Mesothelial cell of epicardium (in vitro differentiated cells): ENCODE measurements at places on chromosomes 3 and 15. TPM values are rescaled to one million over a fixed set of nuclear protein-coding genes. Genes with fewer than 3 reads are reported as not detected.
A peak's percentile ranks its signal among the peaks of the same experiment; 100 is the strongest.

DNA sequence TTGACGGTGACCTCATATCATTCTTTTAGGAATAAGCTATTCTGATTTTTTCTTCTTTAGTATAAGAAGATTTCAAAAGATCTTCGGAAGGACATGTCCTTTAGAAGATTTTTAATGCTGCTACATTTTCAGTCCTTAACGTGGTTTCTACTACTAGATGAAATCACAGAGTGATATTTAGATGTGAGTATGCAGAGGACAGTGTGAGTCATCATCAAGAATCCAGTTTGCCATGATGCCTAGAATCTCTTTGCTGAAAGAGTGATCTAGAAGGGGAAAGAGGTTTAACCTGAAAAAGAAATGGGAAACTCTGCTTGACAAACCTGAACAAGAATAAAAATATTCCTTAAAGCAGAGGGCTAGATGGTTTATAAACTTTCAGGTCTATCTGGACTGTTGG, 43.2 kb downstream of the SLC7A14 start:
- no peak for DNase-seq

GRCh38 chr3:13884851-13885703, 5.2 kb upstream of the WNT7A start:
- peak; percentile 78 for DNase-seq

- DNase-seq, result no peak
These were observed 136.4 kb downstream of the LIPC start for GRCh38 chr15:58568157-58568571.

DNA sequence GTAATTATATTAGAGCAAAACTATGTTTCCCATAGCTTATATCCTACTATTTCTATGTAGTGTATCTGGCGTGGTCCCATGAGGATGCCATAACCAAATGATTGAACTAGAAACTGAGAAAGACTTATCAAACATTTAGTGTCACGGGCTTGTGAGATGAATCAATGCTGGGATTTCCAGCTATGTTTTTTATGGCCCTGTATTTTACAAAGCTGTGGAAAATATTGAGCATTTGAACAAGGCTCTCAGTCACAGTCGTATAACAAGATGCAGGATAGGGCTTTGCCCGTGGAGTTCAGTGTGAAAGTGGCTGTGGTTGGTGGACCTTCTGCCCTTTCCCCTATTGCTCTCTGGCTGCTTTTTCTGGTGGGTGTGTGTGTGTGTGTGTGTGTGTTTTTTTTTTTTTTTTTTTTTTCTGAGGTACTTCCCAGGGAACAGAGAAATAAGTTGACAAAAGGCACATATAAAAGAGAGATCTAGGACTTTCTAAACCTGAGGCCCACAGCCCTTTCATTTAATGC, 60.7 kb downstream of the CACNA1D start:
- no peak for DNase-seq

DNA sequence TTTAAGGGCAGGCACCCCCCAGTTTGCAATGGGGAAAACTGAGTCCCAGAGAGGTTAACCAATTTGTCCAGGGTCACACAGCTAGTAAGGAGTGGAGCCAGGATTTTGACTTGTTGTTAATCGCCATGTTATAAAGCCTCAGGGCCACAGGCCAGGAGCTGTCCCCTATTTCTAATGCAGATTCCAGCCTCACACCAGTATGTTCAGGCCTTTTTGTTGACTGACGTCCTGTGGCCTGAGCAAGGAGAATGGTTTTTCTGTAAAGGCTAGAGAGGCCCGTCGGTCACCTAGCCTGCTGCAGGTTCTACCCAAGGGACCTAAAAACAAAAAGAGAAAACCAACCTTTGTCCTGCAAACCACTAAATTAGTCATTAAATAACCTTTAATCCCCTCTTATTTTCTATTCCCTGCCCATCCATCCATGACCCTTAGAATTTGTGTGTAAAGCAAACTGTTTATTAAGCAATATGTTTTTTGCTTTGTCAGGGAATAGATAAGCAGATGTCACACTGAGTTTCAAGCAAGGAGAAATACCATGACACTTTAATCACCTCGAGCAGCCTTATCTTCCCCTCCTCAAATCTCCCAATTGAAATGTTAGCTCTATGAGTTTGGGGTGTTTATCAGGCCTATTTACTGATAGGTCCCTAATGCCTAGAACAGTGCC, 14.1 kb downstream of the ACOX2 start:
- DNase-seq, result no peak

DNA sequence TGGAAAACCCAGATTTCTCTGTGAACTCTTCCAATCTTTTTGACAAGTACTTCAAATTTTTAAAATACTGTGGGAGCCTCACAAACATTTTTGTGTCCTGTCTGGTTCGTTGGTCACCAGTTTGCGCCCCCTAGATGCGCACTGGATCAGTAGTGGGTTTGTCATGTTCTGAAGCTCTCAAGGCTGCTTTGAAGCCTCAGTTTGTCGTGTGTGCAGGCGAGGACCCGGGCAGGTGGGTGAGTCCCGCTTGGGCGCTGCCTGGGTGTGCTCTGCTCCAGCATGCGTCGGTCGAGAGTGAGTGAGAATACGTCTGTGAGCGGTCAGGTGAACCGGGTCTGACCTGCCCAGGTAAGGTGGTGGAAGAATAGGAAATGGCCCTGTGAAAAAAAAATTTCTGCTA, 17.3 kb upstream of the AEN start:
- DNase-seq, result no peak

DNA sequence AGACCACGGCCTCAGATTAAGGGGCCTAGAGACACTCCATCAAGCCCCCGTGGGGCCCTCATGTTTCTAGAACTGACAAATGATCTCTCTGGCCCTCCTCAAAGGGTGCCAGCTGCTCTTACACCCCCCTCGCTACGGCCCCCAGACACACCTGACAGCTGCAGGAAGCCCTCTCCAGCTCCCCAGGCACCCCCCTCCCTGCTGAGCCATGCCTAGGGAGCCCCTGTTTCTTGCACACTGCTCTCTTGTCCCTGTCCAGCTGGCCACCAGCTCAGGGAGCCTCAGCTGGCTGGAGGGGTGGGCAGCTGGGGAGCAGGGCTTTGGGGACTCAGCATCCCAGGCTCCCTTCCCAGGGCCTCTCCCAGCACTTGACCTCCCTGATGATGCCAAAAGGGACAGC, 14.8 kb downstream of the TNK2 start:
- DNase-seq, result no peak

DNA sequence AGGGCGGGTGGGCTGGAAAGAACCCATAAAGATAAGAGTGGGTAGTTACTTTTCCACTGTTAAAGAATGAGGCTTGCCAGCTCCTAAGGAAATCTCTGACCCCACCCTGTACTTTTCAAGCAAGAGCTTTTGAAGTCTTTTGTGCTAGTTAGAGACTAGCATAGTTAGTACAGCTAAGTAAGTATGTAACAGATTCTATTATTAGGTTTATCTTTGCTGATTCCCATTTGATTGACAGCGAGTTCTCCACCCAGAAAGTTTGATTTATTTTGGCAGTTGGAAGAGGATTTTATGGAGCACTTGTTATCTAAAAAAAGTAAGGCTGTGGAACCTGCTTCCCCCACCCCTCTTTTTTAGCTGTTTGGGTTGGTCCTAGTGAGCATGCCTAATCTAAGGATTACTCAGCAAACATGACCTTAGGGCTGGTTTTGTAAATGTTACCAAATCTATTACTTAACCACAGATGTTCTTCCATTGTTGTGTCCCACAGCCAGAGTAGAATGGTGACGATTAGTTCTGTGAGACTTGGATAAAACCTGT, 57.6 kb downstream of the FNDC3B start:
- DNase-seq, result no peak

- DNase-seq, result no peak
These were observed 3.9 kb downstream of the LXN start for GRCh38 chr3:158668506-158668905.

- DNase-seq, result no peak
These were observed 5.3 kb downstream of the KY start for GRCh38 chr3:134645515-134645914.

DNA sequence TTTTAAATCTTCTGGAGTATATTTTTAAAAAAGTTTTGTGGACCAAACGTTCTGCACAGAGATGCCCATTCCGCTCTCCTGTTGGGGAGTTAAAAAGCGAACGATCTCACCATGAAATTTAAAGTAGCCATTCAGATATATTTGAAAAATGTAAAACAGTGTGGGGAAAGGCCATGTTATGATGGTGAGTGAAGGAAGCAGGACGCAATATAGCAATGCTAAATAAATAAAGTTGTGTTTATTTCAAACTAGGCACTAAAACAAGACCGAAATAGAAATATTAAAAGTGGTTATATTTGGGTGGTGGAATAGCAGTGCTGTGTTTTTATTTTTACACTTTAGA, 327 bp upstream of the CCDC13 start:
- DNase-seq, result no peak

GRCh38 chr15:34644061-34644460, 60.6 kb upstream of the GOLGA8B start:
- no peak for DNase-seq

- no peak for DNase-seq
These were observed 52.6 kb downstream of the TM4SF18 start for GRCh38 chr3:149280671-149281349.

DNA sequence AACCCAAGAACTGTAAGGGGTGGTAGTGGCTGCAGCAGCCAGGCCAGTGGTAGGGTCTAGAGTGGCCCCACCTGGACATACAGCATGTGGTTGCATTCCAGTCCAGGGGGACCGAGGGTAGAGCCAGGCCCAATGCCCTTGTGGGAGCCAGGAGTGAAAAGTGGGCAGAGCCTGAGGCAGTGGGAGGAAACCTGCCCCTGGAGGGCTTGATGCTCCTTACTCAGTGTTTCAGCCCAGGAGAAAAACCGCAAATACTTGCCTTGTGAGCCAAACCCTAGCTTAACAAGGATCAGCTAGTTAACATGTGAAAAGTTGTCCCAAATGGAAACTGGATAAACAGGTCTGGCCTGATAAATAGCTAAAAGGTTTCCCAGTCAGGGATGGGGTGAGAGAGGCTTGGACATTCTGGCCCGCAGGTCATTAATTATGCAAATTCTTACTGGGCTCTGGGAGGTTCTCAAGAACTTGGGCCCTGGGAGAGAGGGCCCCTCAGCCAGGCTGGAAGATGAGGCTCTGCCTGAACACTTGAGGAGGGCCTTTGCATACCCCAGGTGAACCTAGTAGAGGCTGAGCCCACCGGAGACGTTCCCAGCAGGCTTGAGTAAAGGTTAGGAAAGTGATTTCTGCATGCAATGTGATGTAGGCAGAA, 222.1 kb downstream of the THSD4 start:
- DNase-seq, result no peak

- no peak for DNase-seq
These were observed 50.5 kb downstream of the ANP32A start for GRCh38 chr15:68770216-68770615.

Gene ANKRD63
- total RNA-seq, result 0.31 to 0.59 TPM (median 0.44 TPM) in 3 replicates

Gene TMEM212
- total RNA-seq, result not detected in 3 replicates

Gene RLBP1
- not detected in 3 replicates for total RNA-seq

Gene KLHL40
- not detected in 3 replicates for total RNA-seq

Gene SKOR1
- total RNA-seq, result 0.89 to 1.1 TPM (median 1.1 TPM) in 3 replicates

Gene C2CD4B
- total RNA-seq, result not detected in 3 replicates

Gene MYEF2
- total RNA-seq, result 104 to 111 TPM (median 104 TPM) in 3 replicates

Gene COL6A5
- total RNA-seq, result 0.04 to 0.09 TPM (median 0.07 TPM) in 3 replicates

Gene GPR62
- 0.22 to 0.36 TPM (median 0.33 TPM) in 3 replicates for total RNA-seq

Gene SLC2A2
- total RNA-seq, result not detected in 3 replicates
